ENCODE measurements at places on chromosomes 1 and 21.
A peak's percentile ranks its signal among the peaks of the same experiment; 100 is the strongest.

GRCh38 chr1:214187121-214187900 lies 93.6 kb upstream of the SMYD2 start:
- no peak for DNase-seq

GRCh38 chr1:229897501-229897900 lies 169.5 kb upstream of the GALNT2 start:
- DNase-seq: no peak

GRCh38 chr1:94036730-94037129 lies 84.2 kb downstream of the ABCA4 start:
- DNase-seq: no peak

GRCh38 chr1:15525050-15526020 lies 1.3 kb upstream of the DNAJC16 start:
- DNase-seq: peak; percentile 67

GRCh38 chr1:115204513-115204912 lies 115.2 kb upstream of the TSPAN2 start:
- no peak for DNase-seq

- peak; percentile 81 for DNase-seq
These were observed 88.3 kb upstream of the SGIP1 start for GRCh38 chr1:66445492-66446181.

DNA sequence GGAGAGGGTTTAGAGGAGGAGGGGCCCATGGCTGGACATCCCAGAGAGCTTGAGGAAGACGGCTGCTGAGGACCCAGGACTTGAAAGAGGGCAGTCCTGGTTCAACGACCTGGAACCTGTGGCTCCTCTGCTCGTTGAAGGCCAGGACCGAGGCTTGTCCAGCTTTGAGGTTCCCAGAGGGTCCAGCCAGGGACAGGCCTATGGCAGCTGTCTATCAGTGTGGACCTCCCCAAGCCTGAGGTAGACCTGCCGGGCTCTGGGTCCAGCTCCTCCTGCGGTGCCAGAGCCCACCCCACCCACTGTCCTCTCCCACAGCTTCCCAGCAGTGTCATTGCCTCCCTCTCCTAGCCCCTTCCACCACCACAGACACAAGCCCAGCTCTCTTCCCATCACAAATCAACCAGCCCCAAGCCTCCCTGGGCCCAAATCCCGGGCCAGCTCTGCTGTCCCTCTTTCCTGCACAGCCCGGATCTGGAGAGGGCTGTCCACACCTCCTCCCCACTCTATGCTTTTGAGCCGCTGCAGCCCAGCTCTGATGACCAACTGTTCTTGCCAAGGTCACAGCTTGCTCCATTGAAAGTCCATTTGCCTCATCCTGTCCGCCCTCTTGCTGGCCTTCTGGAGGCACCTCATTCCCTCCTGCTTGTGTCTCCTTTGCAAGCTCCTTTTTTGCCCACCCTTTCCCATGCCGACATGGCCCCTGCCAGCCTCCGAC lies 48.7 kb upstream of the EDN2 start:
- DNase-seq: peak; percentile 39

DNA sequence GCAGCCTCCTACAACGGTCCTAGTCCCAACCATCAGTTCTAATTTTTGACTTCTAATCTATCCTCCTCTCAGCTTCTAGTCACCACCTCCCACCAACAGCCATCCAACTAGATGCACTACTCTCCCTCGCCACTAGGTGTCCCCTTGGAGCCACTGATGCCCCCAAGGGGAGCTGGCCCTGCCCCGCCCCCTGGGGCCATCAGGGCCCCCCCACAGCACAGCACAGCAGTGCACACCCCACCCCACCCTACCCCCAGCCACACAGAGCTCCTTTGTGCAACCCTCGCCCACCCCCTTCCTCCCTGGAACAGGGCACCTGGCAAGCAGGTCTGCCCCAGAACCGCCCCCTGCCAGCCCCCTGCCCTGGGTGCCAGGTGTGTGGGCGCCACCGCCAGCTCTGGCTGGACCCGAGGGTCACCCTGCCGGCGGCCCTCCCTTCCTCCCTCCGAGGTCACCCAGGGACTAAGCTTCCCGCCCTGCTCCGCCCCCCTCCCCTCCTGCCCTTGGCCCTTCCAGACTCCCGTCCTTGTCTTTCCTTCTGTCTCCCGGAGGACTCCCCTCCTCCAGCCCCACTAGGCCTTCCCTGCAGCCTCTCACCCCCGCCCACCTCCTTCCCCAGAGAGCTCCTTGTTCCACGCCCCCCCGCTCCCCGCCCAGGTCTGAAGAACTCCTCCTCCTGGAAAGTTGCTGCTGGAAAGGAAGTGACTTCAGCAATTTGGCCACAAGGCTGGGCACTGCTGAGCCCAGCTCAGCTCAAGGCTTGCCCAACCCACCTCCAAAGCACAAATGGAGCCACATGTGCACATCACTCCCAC lies 47.0 kb downstream of the AHDC1 start:
- DNase-seq: peak; percentile 89

GRCh38 chr1:212979340-212980122 lies 29.2 kb downstream of the VASH2 start:
- DNase-seq: peak; percentile 71

DNA sequence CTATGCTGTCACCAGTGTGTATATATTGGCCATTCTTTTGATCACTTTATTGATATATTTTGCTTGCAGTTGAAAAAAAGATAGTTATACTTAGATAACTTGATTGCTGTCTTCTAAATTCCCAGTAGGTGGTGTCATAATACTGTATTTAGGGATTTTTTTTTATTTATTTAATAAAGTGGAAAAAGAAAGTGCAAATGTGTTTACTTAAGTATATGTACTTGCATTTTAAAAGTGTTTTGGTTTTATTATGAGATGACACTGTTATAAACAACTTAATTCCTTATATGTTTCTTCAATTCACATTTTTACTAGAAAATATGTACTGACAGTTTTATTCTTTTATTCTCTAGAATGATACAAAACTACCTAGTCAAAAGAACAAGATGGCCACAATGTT lies 164.8 kb downstream of the USP25 start:
- DNase-seq: no peak

DNA sequence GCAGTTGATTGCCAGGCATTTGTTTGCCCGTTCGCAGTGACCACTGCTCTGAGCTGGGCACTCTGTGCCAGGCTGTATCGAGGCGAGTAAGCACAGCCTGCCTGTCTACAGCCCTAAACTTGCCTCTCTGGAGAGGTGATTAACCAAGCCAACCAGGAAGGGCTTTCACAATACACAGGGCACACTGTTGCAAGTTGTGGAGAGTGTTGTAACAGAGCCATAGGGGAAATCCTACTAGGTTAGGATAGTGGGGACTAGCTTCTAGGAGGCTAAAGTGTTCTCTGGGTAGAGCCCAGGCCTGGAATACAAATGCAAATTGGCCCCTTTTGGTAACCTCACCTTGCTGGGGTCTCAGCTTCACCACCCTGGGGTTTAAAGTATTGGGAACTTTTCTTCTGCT lies 23.8 kb downstream of the PRDM2 start:
- DNase-seq: no peak

DNA sequence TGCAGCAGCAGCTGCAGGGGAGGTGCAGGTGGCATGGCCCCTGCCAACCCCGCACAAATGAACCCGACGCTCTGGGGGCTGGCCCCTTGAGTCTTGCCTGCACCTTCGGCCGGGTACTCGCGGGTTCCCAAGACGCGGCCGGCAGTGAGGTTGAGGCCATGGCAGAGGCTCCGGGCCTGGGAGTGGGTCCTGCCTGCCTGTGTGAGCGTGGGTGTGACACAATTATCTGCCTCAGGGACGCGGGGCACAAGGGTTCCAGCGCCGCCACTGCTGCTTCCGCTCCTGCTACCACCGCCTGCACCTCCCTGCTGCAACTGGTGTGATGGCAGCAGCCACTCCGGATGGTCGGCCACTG lies 20.9 kb upstream of the TGFB2 start:
- no peak for DNase-seq

- peak; percentile 77 for DNase-seq
These were observed 28.2 kb downstream of the VAV3 start for GRCh38 chr1:107936498-107937481.

Measured in activated effector memory CD4-positive, alpha-beta T cell treated with anti-CD3 and anti-CD28 coated beads, Interleukin-2, amount 50 U/mL, for 16 hours (primary cell).